Suprapubic skin (tissue), 4 donors: ENCODE measurements at places on chromosomes 11 and 22. TPM values are rescaled to one million over a fixed set of nuclear protein-coding genes. Genes with fewer than 3 reads are reported as not detected.

- DNase-seq: no peak
These were observed 17.0 kb downstream of the CD3E start for GRCh38 chr11:118321386-118322082.

GRCh38 chr11:73565804-73566203 is 32.1 kb downstream of the FAM168A start:
- DNase-seq: no peak

DNA sequence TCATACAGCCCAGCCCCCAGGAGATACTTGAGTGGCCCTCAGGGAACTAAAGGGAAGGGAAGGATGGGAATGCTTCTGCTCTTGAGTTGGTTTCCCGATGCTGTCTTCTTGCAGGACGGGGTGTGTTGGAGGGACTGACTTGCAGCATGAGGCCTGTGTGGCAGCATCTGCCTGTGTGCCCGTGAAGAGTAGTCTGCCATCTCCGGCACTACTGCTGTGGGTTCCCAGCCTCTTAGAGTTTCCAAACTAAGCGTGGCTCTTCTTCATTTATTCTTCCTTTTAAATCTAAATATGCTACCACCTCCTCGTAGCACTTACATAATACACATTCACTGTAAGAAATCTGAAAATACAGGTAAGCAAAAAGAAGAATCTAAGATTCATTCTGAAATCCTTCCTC is 12.8 kb downstream of the EXT2 start:
- no peak for DNase-seq

GRCh38 chr11:23620617-23621016 is 760.3 kb upstream of the CCDC179 start:
- no peak for DNase-seq

- no peak for DNase-seq
These were observed 36.6 kb upstream of the GRAMD1B start for GRCh38 chr11:123393312-123393927.

DNA sequence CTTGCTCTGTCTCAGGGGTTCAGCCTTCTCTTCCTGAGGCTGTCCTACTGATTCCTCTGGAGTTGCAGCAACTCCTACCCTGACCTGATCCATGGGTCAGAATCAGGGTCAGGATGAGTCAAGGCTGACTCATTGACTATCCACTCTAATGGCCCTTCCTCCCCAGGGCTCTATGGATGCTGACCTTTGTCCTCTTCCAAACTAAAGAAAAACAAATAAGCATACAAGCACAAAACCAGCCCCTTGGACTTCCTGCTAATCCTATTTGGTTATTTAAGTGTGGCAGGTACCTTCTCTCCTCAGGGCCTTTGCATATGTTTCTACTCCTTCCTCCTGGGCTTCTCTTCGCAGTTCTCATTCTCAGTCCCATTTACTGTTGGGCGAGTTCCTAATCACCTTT is 204.5 kb upstream of the NAV2 start:
- DNase-seq: no peak

GRCh38 chr11:65744026-65744698 is 23.6 kb upstream of the RNASEH2C start:
- no peak for DNase-seq

- no peak for DNase-seq
These were observed 6.3 kb upstream of the KCNJ5 start for GRCh38 chr11:128884703-128885338.

- no peak for DNase-seq
These were observed 25.1 kb downstream of the NPAT start for GRCh38 chr11:108197351-108197750.

DNA sequence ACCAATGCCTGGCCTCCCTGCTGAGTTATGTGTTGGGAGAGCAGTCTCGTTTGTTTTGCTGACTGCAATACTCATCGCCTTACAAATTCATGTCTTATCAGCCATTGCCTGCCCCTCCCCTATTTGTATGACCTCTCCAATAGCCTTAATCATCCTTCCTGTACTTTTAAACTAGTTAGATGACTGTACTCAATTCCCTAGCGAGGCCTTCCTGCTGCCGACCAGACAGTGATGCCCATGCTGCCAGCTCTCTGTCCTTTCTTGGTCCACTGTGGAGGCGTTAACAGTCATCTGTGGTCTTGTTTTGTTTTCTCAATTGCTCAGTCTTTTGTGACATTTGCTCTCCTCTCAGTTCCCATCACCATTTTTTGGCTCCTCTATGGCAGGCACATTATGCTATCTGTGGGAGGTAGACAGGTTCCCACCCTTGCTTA is 20.3 kb upstream of the YPEL1 start:
- DNase-seq: no peak

DNA sequence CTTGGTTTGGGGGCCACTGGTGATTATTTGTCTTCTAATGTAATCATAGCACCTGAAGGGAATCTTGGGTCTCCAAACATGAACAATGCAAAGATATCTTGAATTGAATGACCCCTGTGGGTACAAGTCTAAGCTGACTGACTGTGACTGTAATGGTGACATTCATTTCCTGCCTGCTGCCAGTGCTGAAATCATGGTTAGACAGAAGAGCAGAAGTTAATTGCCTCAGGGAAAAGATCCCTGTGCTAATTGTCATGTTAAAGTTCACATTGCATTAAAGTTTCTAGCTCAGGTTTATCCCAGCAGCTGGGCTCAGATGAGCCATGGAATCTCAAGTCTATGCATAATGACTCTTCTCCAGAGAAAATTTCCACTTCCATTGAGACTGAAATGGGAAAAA is 772.0 kb downstream of the ETS1 start:
- no peak for DNase-seq

DNA sequence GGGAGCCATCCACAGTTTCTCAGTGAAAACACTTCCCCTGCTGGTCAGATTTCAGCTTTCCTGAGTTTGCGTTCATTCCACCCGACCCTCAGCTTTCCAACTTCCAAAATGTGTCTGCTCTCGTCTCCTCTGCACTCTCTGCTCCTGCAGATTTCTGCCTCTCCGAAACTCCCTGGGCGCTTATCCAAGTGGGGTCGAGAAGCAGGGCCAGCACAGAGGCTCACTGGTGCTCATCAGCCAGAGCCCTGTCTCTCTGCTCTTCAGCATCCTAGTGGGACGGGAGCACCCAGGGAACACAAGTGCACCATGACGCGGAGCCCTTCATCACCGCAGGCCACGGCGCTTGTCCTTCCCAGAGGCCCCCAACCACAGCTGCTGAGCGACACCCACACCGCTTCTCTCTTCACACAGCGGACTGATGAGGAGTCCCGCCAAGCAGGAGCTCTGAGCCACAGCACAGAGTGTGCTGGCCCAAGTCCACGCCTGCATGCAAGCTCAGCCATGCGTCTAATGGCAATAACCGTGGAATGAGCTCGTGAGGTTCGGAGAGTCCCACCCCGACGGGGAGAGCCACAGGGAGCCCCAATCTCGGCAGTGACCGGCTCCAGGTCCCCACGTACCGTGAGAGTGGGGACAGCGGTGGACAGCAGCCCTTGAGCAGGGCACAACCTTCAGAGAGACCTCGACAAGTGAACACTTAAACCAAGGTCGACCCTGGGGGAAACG is 27.9 kb upstream of the MOB2 start:
- DNase-seq: no peak

DNA sequence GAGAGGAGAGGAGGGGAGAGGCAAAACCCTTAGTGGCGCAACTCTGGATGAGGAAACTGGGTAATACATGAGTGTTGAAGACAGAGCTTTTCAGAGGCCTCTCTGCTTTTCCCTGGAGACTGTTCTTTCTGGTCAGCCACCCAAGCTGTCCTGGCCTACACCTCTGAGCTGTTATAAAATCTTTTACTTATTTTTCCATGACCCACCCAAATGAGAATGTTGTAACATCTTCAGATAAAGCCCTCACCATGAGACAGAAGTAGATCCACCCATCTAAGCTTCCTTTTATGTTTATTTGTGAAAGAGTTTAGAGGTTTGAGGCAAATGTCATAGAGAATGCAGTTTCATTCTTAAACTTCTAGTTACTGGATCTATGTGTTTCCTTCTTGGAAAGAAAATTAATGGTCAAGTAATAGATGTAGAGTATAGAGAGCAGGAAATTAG is 20.3 kb upstream of the APLP2 start:
- DNase-seq: no peak

- no peak for DNase-seq
These were observed 26.7 kb downstream of the UPB1 start for GRCh38 chr22:24521791-24522245.

DNA sequence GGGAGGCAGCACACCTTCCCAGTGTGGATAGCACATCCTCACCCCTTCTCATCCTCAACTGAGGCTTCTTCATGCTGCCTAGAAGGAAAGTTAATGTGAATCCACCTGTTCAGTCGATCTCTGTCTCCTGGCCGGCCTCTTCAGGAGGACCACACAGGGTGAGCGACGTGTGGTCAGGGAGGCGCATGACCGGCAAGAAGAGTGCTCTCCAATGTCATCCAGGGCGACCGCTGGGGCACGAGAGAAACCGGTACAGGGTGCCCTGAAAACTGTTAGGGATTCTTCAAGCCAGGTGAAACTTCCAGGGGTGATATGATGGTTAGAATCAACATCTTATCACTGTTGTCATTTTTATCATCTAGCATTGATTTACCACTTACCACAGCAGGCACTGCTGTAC is 43.0 kb downstream of the IGSF9B start:
- DNase-seq: no peak

GRCh38 chr22:43723816-43724215 is 88.3 kb downstream of the EFCAB6 start:
- no peak for DNase-seq

- no peak for DNase-seq
These were observed 245.8 kb downstream of the CSNK2A3 start for GRCh38 chr11:11107076-11107723.

GRCh38 chr11:75570559-75571139 is 8.6 kb downstream of the SERPINH1 start:
- DNase-seq: no peak

DNA sequence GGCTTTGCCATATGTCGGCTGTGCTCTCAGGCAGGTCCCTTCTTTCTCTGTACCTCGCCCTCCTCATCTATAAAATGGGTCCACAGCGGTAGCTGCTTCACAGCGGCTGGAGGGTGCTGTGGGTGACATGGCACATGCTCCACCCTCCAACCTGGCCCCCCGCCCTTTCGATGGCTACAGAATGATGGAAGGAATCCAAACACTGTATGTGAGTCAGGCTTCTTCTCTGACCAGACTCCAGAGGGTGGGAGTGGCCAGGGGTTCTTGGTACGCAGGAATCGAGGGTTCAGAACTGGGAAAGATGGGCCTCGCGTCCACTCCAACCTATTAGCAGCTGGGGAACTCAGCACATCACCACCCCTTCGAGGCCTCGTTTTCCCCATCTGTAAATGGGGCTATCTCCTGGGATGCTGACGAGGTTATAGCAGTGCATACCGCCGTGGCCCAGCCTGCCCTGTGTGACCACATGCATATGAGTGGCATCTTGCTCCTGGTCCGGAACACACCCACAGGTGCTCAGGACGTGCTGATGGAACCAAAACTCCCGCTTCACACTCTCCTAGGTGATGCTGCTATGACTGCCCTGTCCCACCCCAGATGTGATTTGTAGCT is 26.4 kb downstream of the MN1 start:
- DNase-seq: no peak

GRCh38 chr11:30406978-30407762 is 84.3 kb downstream of the ARL14EP start:
- no peak for DNase-seq

- no peak for DNase-seq
These were observed 32.7 kb upstream of the HTR3A start for GRCh38 chr11:113942256-113942655.

GRCh38 chr11:91078221-91078620 is 855.4 kb upstream of the CHORDC1 start:
- no peak for DNase-seq

GRCh38 chr11:44977493-44977984 is 26.9 kb upstream of the TP53I11 start:
- no peak for DNase-seq

- DNase-seq: no peak
These were observed 90.4 kb downstream of the APIP start for GRCh38 chr11:34825670-34826383.

DNA sequence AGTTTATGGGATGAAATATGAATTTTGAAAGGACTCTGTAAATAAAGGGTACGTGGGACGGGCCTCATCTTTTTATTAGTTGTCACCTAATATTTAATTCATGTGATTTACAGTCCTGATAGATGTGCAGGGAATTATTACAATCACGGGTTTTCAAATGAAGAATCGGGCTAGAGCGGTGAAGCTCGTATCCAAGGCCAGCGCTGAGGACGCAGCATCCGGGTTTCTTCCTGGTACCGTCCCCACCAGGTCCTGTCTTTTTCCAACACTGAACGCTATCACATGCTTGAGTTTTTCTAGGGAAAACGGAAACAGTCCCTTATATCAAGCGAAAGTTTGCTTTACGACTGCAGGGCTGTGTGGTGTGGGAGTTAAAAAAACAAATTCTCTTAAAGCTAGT is 787 bp downstream of the SMDT1 start:
- DNase-seq: peak; percentile 73

The BTG4 gene
- total RNA-seq: not detected

The PNPLA5 gene
- 2.5 TPM for total RNA-seq

The OR52N4 gene
- total RNA-seq: not detected

The MYO7A gene
- total RNA-seq: 1.9 TPM

The P4HA3 gene
- total RNA-seq: 0.42 TPM

The GTPBP1 gene
- 79.2 TPM for total RNA-seq

The MS4A3 gene
- total RNA-seq: not detected

The SBF2 gene
- total RNA-seq: 42.3 TPM

The DBX1 gene
- not detected for total RNA-seq

The GPR137 gene
- 30.0 TPM for total RNA-seq

The DCHS1 gene
- 8.4 TPM for total RNA-seq

The MMP8 gene
- total RNA-seq: not detected

The KRTAP5-8 gene
- 5.3 TPM for total RNA-seq
